ENCODE measurements at places on chromosomes 5 and 9. TPM values are rescaled to one million over a fixed set of nuclear protein-coding genes. Genes with fewer than 3 reads are reported as not detected.

Gene ADGRD2
- not detected for total RNA-seq

Gene GRXCR2
- not detected for total RNA-seq

Gene CBY3
- not detected for total RNA-seq

Gene CCDC152
- 1.3 TPM for total RNA-seq

Gene PTGER4
- total RNA-seq, result 7.7 TPM

Gene PCDHB2
- 0.09 TPM for total RNA-seq

Gene SH3TC2
- 1.9 TPM for total RNA-seq

Gene F2RL1
- 12.6 TPM for total RNA-seq

Gene MAMDC2
- total RNA-seq, result 7.7 TPM

Gene GAPT
- not detected for total RNA-seq

Gene AGXT2
- not detected for total RNA-seq

Gene ADAMTSL1
- 37.4 TPM for total RNA-seq

Gene WNK2
- not detected for total RNA-seq

Gene PCDHGA9
- total RNA-seq, result 1.4 TPM

Gene SH2D3C
- total RNA-seq, result 0.23 TPM

Gene NEUROG1
- total RNA-seq, result not detected

Gene MYOZ3
- total RNA-seq, result 0.34 TPM

Gene VCP
- total RNA-seq, result 219 TPM

Gene GAS1
- total RNA-seq, result 238 TPM

Gene ZNF189
- 8.2 TPM for total RNA-seq

Gene HCN1
- total RNA-seq, result not detected

Gene FOXD4L6
- 0.09 TPM for total RNA-seq

Gene MACIR
- total RNA-seq, result 5.8 TPM

Gene CERCAM
- total RNA-seq, result 233 TPM

Gene ORM2
- total RNA-seq, result not detected

Gene CDKN2B-AS1
- total RNA-seq, result not detected

Gene CATSPER3
- not detected for total RNA-seq

Gene EIF4E1B
- total RNA-seq, result not detected

Gene SGTB
- 9.5 TPM for total RNA-seq

Gene SV2C
- not detected for total RNA-seq

Gene TRPM6
- not detected for total RNA-seq

Gene GADD45G
- not detected for total RNA-seq

Gene NRARP
- 3.4 TPM for total RNA-seq

Gene PCDHGB6
- 1.4 TPM for total RNA-seq

Gene ZFP62
- total RNA-seq, result 21.6 TPM

Gene MEGF10
- 4.1 TPM for total RNA-seq

Gene LEAP2
- not detected for total RNA-seq

Gene PIP5K1B
- total RNA-seq, result not detected

Gene RNF145
- total RNA-seq, result 31.0 TPM

Gene TMEM174
- total RNA-seq, result not detected

Gene EFNA5
- total RNA-seq, result 5.8 TPM

Gene HTR4
- total RNA-seq, result not detected

Gene TYRP1
- total RNA-seq, result 0.23 TPM

Gene PCDHA4
- total RNA-seq, result 0.23 TPM

Gene PLEKHG4B
- total RNA-seq, result not detected

Gene ZNF346
- total RNA-seq, result 16.9 TPM

Gene FOXI1
- not detected for total RNA-seq

Gene IFNE
- 0.12 TPM for total RNA-seq

Gene PPP3R2
- total RNA-seq, result not detected

Gene PCDHB10
- 0.12 TPM for total RNA-seq

Gene HRH2
- 1.6 TPM for total RNA-seq

Gene GBA2
- 18.2 TPM for total RNA-seq

Gene IRX1
- 0.47 TPM for total RNA-seq

Measured in pericardium fibroblast (primary cell).